ENCODE measurements at places on chromosomes 5 and 9.

- DNase-seq: no peak
Observed at GRCh38 chr9:24912767-24913166, 367.1 kb upstream of the IZUMO3 start.

DNA sequence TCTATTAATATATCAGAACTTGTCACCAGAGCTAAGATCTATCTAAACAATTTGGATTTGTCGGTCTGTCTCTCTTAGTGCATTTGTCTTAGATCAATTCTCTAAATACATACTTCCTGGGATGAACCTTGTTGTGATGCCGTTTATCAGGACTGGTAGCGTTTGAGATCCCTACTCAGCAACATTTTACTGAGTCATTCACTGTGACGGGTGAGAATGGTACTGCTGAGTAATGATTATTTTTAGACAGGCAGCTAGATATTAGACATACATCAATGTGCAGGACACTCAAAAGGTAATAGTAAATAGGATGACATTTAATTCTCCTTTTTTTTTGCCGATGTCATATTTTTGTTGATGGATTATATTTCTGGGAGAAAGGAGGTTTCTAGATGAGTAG lies 209.0 kb downstream of the CSNK1G3 start:
- no peak for DNase-seq

DNA sequence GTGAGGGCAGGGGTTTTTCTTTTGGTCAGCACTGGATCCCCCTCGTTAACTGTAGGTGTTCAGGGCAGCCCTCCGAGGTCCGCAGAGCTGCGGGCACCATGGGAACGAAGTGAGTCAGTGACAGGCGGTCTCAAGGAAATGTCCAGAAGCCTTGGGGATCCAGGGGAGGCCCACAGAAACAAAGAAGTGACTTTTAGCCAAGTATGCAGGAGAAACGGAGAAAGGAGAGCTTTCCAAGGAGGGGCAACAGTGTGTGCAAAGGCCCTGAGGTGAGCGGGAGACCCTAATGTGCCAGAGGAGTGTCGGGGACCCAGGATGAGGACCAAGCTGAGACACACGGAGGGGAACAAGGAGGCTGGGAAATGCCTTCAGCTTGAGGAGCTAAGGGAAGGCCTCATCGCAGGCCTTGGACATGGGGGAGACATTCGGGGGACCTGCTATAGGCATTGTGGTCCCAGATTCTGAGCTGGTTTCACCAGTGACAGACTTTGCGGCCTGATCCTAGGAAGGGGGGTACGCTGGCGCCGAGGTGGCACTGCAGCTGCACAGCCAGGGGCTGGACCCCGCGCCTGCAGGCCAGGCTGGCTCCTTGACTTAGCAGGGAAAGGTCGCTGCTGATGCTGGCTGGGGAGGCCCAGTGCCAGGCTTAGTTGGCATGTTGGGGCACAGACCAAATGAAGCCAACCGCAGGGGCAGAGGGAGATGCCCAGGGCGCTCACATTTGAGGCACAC lies 3.3 kb downstream of the LTC4S start:
- DNase-seq: no peak

- DNase-seq: no peak
Observed at GRCh38 chr5:1182633-1183423, 18.6 kb upstream of the SLC6A19 start.

DNA sequence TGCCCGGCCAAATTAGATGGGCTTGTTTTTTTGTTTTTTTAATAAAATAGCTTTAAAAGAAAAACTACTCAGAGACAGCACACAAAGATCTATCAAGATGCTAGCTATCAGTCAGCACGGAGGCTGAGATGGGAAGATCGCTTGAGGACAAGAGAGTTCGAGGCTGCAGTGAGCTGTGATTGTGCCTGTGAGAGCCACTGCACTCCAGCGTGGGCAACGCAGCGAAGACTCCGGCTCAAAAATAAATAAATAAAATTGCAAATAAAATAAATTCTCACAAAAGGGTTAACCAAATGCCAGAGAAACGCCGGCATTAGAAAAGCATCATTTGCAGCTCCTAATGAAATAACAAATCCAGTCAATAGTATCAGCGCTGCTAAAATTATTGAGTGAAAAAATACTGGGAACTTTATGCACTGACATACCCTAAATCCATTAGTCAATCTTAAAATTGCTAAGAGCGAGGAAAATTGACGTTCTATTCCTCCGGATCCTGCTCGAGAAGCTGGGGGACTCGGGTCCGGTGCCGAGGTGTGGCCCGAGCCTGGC lies 681 bp downstream of the CPLANE1 start:
- DNase-seq: peak; percentile 37

DNA sequence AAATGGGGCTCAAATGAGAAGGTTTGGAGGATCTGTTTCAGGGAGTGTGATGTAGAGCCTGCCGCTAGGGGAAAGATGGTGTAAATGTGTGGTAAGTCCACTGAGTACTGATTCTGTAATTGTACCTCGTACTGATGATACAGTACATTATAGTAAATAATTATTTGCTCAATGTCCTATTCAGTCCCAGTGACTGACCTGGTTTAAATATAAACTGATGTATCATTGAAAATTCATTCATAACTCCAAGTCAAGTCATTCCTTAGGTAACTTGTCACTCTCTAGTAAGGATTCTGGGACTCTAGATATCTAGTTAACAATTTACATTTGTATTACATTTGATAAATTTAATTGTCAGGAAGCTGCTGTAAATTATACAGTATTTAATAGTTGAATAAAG lies 667.3 kb downstream of the DTWD2 start:
- DNase-seq: no peak

DNA sequence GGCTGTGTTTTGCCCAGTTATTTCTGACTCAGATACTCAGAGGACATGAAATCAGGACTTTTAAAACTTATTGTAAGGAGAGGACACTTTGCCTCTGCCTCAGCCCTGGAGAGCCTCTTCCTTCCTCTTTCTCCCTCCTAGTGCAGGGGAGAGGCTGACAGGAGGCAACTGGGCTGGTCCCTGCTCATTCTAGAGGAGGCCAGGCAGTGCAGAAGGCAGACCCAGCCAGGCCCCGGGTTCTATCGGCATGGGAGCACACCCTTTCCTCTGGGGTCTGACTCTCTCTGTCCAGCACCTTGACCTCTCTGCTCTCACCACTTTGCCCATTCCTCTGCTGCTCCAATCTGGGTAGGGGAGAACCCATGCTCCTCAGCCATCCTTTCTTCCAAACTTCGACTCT lies 16.0 kb upstream of the SMIM32 start:
- DNase-seq: no peak

GRCh38 chr5:112628214-112628980 lies 109.3 kb upstream of the APC start:
- no peak for DNase-seq

DNA sequence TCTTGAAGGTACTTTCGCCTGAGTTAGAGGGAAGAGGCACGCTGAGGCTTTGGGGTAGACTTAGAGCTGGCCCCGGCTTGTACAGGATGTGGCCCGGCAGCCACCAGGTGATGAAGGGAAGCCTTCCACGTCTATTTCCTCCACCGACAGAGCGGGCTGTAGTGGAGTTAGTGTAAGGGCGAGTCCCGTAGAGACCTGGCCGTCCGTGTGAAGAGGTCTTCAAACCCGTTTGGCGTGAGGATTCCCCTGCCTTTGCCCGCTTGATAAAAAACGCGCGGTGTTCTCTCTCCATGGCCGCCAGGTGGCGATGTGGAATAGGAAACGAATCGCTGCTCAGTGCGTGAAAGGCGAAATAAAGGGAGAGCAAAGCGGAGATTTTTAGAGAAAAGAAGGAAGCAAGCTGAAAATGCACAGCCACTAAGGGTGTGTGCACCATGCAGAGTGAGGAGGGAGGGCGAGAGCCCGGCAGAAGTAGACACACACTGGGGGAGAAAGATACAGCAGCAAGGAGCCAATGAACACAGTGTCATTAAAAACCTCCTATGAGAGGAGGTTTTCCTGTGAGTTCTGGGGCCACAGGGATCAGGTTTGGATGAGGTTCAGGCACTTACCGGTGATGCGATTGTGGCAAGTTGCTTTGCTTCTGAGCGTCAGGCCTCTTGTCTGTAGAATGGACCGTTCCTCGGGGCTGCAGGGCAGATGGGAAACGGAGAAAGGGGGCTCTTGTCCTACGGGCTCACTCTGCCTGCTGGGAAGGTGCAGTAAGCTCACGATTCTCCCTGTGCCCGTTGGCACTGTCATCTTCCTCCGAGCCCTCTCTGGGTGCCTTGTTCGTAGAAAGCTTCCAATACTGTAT lies 34.2 kb downstream of the STC2 start:
- peak; percentile 79 for DNase-seq

GRCh38 chr5:81234299-81234698 lies 1.2 kb downstream of the CKMT2 start:
- DNase-seq: no peak
